ENCODE measurements at places on chromosomes 2 and 18.

DNA sequence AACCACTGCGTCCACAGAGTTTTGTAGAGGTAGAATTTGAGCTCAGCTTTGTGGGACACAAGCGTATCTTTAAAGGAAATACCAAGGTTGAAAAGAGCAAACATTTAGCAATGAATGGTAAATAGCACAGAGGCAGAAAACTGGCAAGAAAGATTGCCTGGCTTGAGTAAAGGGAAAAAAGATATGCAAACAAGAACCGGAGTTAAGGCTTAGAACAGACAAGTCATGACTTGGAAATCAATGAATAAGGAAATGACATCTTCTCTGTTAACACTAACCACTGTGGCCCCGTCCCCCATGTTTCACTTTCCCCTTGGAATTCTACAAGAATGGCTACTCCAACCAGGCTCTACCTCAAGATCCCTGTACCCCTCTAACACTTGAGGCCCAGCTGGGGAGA, 3.8 kb downstream of the STAM2 start:
- DNase-seq, result no peak

DNA sequence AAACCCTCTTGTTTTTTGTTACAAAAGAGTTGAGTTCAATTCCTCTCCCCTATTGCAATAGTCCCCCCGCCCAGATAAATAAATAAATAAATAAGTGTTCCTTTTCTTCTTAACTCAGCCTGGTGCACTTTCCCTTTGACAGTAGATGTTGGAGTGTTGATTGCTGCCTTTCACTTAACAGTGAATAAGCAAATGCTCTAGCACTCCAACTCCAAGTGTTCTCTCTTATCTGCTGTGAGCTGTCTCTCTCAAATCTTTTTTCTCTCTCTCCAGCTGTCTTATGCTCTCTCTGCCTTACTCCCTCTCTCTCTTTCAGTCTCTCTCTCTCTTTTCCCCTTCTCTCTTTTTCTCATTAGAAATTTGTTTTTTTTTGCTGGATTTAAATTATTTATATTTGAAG, 216.7 kb downstream of the TMX3 start:
- DNase-seq, result no peak

GRCh38 chr2:216279031-216279430, 93.3 kb downstream of the MARCHF4 start:
- no peak for DNase-seq

DNA sequence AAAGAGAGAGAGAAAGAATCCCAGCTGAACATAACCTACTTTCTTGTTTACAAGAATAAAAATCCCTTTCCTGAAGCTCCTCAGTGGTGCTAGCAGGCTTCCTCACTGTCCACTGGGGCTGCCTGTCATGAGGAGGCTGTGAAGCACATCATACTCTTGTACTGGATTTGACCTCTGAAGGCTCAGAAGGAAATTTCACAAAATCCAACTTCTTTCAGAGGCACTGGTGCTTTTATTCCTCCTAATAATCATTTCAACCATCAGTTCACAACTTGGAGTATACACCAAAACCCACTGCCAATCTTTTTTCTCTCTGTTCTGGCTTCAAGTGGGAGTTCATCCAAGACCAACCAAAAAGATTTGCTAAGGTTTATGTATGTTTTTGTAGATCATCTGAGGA, 48.5 kb downstream of the TMX3 start:
- DNase-seq, result no peak

DNA sequence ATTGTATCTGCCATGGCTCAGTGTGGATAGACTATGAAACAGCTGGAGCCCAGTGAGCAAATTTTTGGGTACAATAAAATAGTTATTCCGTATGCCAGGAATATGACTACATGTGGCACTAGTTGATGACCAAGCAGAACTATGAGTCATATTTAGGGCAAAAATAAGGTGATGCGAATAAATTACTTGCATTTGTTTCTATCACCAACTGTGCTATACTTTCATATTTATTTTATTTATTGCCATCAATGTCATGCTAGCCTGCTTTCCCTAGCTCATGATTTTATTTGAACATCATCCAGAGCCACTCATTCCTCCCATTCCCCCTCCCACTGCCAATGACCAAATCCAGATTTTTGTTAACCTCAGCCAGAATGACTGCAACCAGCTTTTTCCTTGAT, 13.3 kb upstream of the FAP start:
- no peak for DNase-seq
